ENCODE measurements at places on chromosomes 5 and 9.

- no peak for DNase-seq
These were observed 251.7 kb upstream of the WWC1 start for GRCh38 chr5:168039566-168040248.

GRCh38 chr5:113510836-113511451 is 2.5 kb upstream of the YTHDC2 start:
- no peak for DNase-seq

DNA sequence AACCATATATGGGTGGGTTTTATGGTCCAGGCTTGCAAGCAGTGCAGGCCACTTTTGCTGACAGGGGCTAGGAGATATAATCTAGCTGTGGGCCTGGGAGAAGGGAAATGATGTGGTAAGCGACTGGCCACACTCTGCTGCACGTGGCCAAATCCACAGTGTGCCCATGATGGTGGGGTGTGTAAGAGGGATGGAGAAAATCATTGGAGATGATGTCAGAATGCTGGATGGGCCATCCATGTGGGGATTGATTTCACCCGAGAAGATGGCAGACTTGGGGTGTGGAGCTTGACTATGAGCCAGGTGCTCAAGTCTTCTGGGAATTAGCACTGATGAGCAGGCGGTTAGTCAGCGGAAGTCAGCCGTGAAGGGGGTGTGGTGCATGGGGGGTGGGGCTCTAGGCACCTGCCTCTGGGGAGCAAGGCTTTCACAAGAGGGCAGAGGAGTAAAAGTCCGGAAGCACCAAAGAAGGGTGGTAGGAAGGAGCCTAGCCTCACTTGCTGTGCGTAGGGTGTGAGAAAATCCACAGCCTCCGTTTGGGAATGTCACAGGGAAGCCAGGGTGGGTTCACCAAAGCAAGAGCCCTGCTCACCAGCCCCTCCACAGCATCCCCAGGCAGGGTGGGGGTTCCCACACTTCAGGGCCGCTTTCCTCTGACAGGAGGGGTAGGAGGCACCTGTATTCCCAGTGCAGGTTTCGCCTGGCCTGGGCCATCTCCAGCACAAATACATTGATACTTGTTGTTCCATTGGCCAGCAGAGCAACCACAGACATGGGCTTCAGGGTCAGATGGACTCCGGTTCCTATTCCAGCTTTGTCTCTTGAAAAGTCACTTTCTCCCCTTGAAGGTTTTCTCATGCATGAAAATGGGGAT is 44.5 kb upstream of the ANGPTL2 start:
- DNase-seq, result no peak

DNA sequence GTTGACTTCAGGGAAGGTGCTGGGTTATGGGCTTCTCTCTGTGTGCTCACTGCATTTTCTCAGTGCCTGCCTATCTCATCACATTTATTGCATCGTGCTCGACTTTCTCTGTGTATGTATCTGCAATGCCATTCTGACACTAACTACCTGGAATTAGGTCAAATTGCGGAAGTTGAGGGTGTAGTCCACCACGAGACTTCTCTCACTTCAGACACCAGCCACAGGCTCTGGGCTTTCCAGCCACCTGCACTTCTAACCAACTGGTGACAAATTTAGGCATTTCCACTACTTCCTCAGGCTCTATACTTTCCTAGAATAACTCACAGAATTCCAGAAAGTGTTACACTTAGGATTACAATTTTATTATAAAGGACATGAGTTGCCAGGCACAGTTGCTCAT is 188.6 kb upstream of the ZNF608 start:
- no peak for DNase-seq

All from stimulated activated CD4-positive, alpha-beta T cell treated with anti-CD3 and anti-CD28 coated beads, Interleukin-1b, Interleukin-23, amount 100 ng/mL, for 1 hour (primary cell).